ENCODE measurements at places on chromosomes 4 and X. TPM values are rescaled to one million over a fixed set of nuclear protein-coding genes. Genes with fewer than 3 reads are reported as not detected.
A peak's percentile ranks its signal among the peaks of the same experiment; 100 is the strongest.

Gene PPM1K
- total RNA-seq, result 44.3 TPM

DNA sequence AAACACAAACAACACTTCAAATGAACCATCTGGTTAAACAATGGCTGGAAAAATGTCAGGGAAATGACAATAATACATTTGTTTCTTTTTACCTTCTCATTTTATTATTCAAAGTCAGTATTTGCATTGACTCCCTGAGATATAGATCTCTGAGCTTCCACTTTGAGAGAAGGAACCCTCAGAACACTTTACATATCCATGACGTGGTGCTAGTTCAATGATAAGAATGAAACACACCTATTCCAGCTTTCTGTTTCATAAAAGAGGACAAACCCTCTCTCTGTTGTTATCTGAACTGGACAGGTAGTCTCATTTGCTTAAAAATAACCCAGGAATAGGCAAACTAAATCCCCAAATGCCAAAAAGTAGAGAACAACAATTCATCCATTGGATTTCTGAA lies 65.3 kb upstream of the CCSER1 start:
- no peak for ATAC-seq

Gene ZAR1
- not detected for total RNA-seq

GRCh38 chr4:121674696-121675095 lies 22.1 kb downstream of the ANXA5 start:
- no peak for ATAC-seq

DNA sequence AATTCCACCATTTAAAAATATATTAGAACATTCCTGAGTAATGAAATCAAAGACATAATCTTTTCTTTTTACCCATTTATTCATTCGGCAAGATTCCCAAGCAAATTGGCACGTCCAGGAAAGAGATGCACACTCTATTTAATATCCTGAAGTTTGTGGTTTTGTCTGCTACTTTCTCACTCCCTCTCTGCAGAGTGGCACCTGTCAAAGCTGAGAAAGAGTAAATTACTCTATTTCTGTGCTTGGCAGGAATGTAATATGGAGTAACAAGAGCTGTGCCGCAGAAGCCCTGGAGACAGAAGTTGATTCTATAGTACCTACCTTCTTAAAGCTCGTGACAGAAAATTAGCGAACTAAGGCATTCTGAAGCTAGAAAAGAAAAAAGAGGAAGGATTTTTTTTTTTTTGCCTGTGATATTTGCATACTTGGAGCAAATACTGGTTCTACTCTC lies 5.5 kb downstream of the GSTCD start:
- no peak for ATAC-seq

DNA sequence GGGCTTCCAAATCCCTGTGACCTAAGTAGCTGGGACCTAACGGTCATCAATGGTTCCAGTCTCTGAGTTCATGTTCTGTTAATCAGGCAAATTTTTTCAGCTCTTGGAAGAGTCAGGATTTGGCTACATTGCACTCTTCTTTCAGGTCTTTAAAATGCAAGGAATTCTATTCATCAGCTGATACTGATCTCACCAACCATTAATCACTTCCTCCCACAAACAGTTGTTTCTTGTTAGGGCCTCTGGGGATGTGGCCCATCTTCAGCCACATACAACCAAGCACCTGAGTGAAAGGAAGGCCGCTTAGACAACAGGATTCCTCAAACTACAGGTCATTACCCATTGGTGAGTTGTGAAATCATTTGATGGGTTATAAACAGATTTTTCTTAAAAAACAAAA lies 71.7 kb downstream of the FANCB start:
- no peak for ATAC-seq

Gene CSN2
- total RNA-seq, result not detected

DNA sequence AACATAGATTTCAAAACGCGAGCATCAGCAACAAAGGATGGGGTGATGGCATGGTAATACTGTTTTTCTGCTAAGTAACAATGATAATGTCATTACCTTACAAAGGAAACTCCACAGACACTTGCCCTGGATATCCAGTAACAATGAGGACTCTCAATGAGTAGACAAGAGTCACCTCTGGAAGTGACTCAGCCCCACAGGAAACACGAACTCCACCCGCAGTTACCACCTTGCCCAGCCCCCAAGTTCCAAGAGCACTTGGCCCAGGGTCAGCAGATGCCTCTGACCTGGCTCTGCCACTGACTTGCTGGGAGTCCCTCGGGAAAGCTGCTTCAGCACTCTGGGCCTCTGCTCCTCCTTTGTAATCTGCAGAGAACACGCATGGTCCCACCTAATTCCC lies 110.3 kb upstream of the MAP3K15 start:
- no peak for ATAC-seq

DNA sequence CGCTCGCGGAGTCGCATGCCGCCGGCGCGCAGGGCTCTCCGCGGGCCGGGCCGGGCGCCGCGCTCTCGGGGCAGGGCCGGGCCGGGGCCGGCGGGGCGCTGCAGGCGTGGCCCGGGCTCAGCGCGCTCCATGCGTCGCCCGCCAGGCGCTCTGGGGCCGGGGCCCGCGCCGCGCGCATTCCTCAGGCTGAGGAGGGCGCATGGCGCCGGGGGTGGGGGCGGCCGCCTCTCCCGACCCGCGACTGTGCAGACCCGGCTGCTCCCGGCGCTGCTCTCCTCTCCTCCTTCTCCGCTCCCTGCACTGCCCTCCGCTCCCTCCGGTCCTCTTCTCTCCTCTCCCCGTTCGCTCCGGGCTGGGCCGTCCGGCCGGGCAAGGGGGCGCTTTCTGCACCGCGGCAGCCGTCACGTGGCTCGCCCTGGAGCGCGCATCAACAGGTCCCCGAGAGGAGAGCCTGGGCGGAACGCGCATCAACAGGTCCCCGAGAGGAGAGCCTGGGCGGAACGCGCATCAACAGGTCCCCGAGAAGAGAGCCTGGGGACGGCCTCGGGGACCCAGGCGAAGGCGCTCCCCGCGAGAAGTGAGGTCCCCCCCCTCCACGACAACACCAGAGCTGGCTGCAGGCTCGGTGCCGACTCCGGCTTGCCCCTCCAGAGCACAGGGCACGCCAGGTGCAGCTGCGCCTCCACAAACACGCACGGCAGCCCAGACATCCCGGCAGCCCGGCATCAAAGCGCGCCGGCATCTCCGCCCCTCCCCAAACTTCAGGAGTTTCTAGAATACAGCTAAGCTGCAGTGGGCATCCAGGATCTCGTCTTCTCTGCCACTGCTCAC lies 12.9 kb downstream of the PPP2R3B start:
- peak; percentile 57 for ATAC-seq

DNA sequence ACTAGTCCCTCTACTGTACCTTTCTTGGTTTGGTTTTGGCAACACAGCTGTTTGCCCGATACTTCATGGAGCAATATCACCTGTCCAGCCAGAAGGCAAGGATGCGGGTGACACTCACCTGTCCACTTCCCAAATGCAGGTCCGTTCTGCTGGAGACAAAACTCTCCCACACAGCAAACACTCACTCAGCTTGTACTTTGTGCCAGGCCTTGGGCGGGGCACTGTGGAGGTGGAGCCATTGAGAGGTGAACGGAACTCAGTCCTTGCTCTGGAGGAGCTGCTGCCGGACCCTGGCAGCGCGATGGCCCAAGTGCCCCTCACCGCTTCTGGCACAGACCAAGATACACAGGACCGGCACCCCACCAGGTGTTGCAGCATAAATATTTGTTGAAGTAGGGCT lies 15.3 kb upstream of the HMGB3 start:
- no peak for ATAC-seq

GRCh38 chr4:141046255-141046654 lies 87.0 kb downstream of the RNF150 start:
- ATAC-seq, result peak; percentile 48

GRCh38 chrX:81259714-81260395 lies 58.0 kb downstream of the SH3BGRL start:
- peak; percentile 58 for ATAC-seq

Gene MCTS1
- total RNA-seq, result 109 TPM

Gene SGMS2
- 8.9 TPM for total RNA-seq

DNA sequence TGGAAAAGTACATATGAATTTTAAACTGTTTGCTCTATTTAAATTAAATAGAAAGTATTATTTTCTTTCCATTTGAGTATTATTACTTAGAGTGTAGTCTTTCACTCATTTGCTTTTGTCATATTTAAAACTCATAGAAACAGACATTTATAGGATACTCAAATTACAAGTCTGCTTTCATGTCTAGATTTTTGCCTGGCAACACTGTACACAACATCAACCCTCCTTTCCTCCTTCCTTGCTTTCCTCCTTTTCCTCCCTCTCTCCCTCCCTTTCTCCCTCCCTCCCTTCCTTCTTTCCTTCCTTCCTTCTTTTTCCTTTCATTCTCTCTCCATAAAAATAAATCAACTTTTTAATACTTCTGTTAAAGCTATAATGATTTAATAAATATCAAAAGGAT lies 2361.2 kb downstream of the ARAP2 start:
- no peak for ATAC-seq

DNA sequence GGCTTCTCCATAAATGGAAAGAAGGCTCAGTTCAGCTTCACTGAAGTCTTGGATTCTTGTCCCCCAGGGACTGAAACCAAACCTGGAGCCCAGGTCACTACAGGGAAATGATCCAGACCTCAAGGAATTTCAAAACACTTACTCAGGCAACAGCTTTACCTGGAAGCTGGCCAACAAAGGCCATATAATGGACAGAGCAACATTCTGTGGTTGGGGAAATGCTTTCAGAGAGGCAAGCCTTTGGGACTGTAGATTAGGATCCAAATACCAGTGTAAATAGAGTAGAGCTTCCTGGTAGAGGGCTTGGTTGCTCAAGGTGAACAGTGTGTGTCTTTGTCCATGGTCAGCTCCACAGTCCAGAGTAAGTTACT lies 57.0 kb upstream of the PROM1 start:
- ATAC-seq, result peak; percentile 74
